Colonic mucosa (tissue), 4 donors: ENCODE measurements at places on chromosomes 1 and 21.

DNA sequence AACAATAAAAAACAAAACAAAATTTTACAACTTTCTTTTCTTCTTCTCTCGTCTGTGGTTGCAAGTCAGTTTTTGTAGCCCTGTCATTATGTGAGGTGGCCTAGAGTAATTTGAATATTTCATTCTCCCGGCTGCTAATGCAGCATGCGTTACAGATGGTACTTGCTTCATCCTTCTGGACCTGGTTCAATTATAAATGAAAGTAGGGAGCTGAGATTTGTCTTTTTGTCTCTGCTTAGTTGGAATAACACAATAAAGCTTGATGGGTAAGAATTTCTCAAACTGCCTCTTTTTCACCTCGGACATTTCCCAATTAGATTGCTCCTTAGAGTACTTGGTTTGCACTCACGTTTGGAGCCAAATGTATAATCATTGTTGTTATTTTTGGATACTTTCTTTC is 201.6 kb downstream of the PBX1 start:
- no peaks in the 10 kb centered on the region for H3K4me1 ChIP-seq
- H3K4me3 ChIP-seq = no peak overlapping the region
- no peaks in the 10 kb centered on the region for H3K36me3 ChIP-seq
- no peak for DNase-seq
- H3K27ac ChIP-seq = no peak overlapping the region

DNA sequence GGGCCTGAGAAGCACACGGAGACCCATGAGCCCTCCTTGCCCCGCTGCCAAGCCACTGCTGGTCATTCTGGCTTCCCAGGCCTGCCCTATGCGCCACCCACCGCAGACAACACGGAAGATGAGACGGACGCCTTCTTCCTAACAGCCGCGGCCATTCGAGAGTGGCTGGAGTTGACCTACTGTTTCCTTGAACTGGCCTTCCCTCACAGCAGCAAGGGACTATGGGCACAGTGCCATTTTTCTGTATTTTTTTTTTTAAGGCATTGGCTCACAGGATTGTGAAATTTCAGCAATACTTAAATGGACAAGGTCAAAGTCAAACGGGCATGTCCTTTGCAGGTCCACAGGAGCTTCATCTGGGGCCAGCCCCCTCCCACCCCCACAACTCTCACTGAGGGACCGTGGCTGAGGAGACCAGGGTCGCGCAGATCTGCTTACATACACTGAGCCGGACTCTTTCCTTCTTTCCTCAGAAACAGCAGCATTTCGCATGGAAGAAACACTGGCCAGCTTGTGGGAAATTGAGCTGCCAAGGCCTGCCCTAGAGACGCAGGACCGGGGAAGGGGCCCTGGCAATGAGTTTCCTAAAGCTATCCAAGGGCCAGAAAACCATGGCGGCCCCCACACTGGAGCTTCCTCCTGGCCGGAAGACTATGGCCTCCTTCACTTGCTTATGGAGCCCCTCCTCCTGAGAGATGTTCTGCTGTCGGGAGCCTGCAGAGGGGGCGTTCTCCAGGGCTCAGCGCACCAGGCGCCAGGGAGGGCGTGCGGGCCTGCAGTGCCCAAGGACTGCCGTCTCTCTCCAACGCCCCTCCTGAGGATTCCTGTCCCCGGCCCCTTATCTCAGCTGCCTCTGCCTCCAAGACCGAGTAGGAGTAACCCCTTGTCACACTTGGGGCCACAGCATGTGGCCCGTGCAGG is 98.9 kb downstream of the PGBD5 start:
- no peaks in the 10 kb centered on the region for H3K27me3 ChIP-seq
- no peaks in the 10 kb centered on the region for H3K36me3 ChIP-seq
- no peaks in the 10 kb centered on the region for H3K4me1 ChIP-seq
- H3K27ac ChIP-seq = no peak overlapping the region
- no peak for DNase-seq

DNA sequence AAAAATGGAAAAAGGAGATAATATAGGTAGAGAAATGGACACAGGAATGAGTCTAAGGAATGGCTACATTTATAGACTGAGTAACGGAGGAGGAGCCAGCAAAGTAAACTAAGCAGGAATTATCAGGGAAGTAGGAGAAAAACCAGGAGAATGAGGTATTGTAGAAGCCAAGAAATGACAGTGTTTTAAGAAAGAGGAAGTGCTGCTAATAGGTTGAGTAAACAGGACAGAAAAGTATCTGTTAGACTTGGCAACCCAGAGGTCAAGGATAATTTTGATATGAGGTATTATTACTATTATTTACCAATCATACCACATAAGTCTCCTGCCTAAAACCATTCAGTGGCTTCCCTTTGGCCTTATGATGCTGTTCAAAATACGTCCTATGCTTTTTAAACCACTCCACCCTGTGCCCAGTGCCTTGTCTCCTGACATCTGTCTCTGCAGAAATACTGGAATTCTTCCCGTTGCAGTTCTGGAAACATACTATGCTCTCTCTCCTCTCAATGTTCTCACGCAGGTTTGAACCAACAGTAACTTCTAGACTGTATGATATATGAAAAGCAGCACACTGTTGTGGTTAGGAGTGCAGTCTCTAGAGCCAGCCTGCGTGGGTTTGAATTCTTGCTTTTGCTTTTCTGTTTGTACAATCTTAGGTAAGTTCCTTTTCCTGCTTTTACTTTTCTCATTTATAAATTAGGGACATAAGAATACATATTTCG is 24.6 kb upstream of the NEK7 start:
- H3K27ac ChIP-seq = no peak overlapping the region
- no peaks in the 10 kb centered on the region for H3K27me3 ChIP-seq
- no peak for DNase-seq
- H3K4me3 ChIP-seq = no peak overlapping the region
- H3K4me1 ChIP-seq = no peaks in the 10 kb centered on the region
- H3K36me3 ChIP-seq = no peaks in the 10 kb centered on the region

DNA sequence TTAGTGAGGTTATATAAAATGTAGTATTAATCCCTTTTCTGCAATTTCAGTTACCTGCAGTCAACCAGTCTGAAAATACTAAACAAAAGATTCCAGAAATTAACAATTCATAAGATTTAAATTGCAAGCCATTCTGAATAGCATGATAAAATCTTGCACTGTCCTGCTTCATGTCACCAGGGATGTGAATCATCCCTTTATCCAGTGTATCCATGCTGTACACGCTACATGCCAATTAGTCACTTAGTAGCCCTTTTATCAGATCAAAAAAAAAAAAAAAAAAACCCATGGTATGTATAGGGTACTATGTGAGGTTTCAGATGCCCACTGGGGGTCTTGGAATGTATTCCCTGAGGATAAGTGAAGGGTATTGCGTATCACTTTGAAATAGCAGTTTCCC is 191.3 kb upstream of the HP1BP3 start:
- no peaks in the 10 kb centered on the region for H3K27me3 ChIP-seq
- H3K36me3 ChIP-seq = no peaks in the 10 kb centered on the region
- no peak overlapping the region for H3K4me3 ChIP-seq
- no peak for DNase-seq
- H3K4me1 ChIP-seq = no peaks in the 10 kb centered on the region

DNA sequence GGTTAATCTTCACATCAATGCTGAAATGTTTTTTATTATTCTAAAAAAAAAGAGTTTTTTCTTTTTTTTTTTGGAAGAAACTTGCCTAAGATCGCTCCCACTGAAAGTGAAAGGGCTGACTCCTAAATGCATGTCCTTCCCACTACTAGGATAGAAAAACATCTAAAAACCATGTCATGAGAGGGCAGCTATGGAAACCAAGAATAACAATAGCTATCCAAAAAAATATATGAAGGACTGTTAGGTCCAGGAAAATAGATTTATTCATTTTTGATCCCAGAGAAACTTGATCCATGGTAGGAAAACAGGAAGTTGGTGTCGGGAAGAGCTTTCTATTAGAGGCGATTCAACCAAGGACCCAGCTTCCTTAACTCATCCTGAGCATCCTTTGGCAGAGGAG is 23.1 kb upstream of the ROR1 start:
- H3K27me3 ChIP-seq = no peaks in the 10 kb centered on the region
- no peak overlapping the region for H3K4me3 ChIP-seq
- no peaks in the 10 kb centered on the region for H3K36me3 ChIP-seq
- H3K4me1 ChIP-seq = no peaks in the 10 kb centered on the region
- no peak overlapping the region for H3K27ac ChIP-seq
- DNase-seq = no peak
